ENCODE measurements at places on chromosomes 12 and 14.

DNA sequence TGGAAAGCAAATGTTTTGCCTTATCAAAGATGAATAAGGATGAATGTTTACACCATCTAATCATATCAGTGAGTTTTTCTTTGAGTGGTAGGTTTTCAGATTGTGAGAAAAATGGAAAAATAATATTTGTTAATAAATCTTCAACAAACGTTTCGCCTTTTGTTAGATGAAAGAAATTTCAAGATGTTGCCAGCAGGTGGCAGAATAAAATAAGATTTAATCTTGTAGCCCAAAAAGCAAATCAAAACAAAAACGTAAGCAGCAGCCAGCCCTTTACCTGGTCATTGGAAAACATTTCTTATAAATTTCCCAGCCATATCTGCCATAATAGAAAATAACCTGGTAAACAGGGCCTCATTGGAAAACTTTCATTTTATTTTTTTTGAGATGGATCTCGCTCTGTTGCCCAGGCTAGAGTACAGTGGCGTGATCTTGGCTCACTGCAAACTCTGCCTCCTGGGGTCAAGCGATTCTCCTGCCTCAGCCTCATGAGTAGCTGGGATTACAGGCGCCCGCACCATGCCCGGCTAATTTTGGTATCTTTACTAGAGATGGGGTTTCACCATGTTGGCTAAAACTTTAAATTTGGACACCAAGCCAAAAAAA lies 15.4 kb upstream of the TMEM120B start:
- no peak for DNase-seq

DNA sequence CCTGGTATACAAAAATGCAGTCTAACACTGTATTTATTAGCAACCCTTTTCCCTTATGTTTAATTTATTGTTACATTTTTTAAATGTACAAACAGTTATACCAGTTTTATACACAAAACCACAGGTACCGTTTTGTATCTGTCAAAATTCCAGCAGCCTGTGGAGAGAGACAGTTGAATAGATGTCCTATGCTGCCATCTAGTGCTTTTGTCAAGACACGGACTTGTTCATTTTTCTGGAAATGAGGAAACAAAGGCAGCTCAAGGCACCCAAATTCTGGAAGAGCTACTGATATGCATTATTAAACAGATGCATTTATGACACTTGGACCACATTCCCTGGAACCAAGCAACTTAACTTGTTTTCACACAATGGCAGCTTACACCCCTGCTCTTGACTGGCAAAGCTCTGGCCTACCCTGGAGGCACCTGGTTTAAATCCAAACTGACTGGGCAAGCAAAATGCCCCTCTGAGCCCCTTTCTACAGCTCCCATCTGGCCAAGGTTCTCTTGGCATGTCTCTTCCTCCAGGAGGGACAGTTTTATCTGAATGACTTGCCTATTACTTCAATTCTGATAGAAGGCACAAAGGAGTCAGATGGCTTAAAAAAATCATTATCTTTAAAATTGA lies 286.9 kb upstream of the PRKD1 start:
- DNase-seq: peak; percentile 34

DNA sequence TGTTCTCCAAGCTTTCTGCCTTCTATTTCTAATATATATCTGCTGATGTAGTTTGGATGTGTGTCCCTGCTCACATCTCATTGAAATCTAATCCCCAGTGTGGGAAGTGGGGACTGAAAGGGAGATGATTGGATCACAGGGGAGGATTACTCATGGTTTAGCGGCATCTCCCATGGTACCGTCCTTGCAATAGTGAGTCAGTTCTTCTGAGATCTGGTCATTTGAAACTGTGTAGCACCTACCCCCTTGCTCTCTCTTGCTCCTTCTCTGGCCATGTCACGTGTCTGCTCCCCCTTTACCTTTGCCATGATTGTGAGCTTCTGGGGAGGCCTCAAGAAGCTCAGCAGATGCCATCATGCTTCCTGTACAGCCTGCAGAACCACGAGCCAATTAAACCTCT lies 26.2 kb upstream of the ALX1 start:
- DNase-seq: no peak

- no peak for DNase-seq
These were observed 620.1 kb downstream of the MED13L start for GRCh38 chr12:115657081-115658013.

GRCh38 chr12:78315028-78315427 lies 484.3 kb downstream of the NAV3 start:
- DNase-seq: no peak

DNA sequence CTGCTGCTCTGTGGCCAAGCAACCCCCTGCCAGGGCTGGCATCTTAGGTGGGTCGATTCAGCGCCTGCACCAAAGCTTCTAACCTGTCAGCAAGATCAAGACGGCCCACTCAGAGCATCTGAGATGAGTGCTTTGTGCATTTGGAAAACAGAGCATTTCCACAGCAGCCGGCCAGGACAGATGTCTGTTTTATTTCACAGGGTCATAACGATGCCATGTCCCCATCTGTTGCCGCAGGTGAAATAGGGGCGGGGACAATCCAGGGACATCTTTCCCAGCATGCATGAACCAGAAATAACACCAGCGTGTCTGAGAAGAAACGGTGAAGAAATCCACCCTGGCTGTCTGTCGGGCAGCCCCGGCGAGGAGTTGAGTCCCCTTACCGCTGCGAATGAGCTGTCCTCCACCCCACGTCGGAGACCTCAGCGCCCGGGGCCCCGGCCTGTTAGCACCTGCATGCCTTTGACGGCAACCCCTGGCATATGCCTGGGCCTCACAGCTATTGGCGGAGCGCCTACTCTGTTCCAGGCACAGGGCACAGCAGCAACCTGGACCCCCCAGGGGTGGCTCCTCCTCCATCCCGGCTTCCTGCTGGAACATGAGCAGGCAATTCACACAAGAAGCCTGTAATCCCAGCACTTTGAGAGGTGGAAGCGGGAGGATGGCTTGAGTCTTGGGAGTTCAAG lies 30.6 kb upstream of the ULK1 start:
- DNase-seq: peak; percentile 83

- DNase-seq: no peak
These were observed 27.3 kb upstream of the FRS2 start for GRCh38 chr12:69442894-69443293.

DNA sequence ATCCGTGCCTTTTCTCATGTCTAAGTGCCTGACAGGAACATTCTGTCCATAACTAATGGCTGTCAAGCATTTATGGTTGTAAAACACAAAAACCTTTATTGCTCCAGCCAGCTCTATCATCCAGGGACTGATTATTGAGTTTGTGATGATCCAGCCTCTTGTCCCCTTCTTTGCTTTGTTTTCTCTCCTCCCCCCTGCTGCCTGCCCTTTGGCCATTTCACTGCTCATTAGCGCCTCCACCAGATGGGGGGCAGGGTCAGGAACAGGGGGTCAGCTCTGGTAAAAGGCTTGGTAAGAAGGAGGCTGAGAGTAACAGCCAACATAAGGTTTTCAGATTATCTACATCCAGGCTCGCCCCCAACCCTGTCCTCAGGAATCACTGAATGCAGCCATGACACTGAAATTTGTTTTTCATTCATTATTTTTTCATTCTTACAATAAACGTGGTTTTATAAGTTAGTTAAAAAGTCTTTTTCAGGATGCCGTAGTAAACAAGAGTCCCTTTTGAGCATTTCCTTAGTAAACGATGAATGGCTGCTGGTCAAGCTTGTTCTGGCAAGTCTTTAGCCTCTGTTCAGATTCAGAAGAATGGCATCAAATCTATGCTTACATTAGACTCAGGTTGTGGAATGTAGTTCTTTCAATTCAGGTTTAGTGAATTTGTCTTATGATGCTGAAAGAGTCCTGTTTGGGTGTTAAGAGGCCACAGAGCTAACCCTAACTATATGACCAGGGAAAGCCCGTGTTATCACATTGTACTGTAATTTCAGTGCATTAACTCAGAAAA lies 21.7 kb downstream of the HMGA2 start:
- no peak for DNase-seq

DNA sequence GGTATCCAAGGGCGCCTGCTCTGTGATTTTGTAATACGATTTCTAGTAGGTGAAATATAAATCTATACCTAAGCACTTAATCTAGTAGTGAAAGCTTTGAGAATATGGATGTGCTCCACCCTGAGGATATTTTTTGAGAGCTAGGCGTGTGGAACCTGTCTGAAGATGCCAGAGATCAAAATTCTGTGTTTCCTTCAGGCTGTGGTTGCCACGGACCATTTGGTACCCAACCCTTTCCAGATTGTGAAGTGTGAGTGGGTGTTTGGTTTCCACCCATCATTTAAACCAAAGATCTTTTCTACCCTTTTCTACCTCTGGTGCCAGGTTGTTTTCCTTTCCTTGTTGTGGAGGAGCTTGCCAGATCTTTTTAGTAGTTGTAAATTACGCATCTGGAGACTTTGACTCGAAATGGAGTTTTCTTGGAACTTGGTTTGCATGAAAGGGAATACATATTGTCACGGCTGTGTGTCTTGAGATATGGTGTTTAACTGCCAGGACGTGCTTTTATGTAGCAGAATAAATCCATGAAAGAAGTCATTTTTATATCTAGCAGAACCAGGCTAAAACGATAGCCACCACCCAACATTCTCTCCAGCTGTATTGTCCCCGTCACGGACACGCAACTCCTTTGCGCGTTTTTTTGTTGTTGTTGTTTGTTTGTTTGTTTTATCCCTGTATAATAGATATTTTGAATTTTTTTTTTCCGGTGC lies 2.2 kb downstream of the LRFN5 start:
- DNase-seq: peak; percentile 32

DNA sequence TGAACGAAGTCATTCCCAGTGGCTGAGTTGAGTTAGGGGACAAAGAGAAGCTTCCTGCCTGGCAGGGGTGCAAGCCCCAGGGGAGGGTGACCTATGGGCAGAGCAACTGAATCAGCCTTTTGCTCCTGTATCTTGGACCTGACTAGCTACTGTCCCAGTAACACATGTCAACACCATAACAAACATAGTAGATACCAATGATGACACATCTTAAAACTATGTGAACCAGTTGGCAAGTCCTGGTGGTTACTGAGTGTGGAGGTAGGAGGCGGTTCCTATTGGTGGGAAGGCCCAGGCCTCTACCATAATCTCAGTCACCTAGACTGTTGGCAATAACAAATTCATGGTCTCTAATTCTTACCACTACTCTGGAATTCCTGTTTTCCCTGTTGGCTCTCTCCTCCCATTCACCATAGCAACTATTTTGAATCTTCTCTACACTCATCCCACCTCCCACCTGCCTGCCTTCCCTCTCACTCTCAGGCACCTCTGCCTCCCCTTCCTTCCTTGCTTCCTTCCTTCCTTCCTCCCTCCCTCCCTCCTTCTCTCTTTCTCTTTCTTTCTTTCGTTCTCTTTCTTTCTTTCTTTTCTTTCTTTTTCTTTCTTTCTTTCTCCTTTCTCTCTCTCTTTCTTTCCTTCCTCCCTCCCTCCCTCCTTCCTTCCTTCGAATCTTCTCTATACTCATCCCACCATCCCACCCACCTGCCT lies 8.1 kb upstream of the P2RX7 start:
- no peak for DNase-seq

- DNase-seq: peak; percentile 95
These were observed 65.4 kb downstream of the C14orf132 start for GRCh38 chr14:96104469-96105057.

DNA sequence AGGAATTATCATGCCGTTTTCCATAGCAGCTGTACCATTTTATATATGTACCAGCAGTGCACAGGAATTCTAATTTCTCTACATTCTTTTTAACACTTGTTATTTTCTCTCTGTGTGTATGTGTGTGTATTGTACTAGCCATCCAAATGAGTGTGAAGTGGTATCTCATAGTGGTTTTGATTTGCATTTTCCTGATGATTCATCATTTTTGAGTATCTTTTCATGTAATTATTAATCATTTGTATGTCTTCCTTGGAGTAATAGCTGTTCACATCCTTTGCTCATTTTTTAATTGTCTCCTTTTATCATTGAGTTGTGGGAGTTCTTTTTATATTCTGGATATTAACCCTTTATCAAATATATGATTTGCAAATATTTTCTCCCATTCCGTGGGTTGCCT lies 95.6 kb upstream of the MANSC4 start:
- no peak for DNase-seq

- no peak for DNase-seq
These were observed 5.2 kb downstream of the ENO2 start for GRCh38 chr12:6919588-6919987.

DNA sequence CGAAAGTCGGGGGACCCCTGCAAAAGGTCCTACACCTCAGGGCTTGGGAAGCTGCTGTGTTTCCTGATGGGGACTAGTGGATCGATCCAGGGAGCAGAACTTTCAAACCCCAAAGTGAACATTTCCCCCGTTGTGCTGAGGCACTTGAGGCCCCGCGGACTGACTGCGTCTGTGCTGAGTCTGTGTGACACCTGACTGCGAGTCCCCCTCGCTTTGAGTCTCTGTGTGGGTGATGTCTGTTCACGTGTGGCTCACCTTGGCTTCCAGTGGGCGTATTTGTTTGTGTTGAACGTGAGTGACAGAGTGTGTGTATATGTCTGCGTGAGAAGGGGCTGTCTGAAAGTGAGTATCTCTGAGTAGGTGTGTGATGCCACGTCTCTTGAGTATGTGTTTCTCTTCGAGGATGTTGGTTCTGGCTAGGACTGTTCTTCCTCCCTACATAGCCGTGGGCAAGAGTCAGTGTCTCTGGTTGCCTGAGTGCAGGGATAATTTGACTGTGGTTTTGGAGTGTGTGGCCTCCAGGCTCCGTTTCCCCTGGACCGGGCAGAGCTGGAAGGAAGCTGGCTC lies 1.3 kb downstream of the TEAD4 start:
- DNase-seq: no peak

GRCh38 chr12:128180166-128180565 lies 86.8 kb upstream of the TMEM132C start:
- DNase-seq: no peak

DNA sequence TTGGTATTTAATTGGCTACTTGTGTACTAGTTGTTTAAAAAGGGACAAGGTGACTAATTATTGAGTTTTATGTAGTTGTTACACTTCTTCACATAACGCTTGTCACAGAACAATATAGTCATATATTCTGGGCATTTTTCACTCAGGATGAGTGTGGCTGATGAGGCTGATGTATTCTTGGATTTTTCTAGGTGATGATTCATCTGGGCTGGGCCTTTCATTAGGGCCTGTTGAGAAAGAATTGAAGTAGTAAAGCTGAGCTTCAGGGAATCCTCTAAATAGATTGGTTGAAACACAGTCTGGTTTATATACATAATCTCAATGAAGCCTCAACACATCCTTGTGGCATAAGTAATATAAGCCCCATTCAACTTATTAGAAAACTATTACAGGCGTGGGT lies 445.7 kb downstream of the DAD1 start:
- no peak for DNase-seq

GRCh38 chr12:130879781-130880389 lies 8.0 kb downstream of the RAN start:
- DNase-seq: no peak

- peak; percentile 38 for DNase-seq
These were observed 477.0 kb downstream of the DPF3 start for GRCh38 chr14:72416892-72417291.

- no peak for DNase-seq
These were observed 45.0 kb upstream of the CCDC91 start for GRCh38 chr12:28145216-28145615.

- DNase-seq: no peak
These were observed 341.6 kb upstream of the FKBP4 start for GRCh38 chr12:2453076-2453760.

Measured in NCI-H524 treated with DMSO at 0.1 percent for 48 hours (cell line).